Activated CD4-positive, alpha-beta T cell treated with anti-CD3 and anti-CD28 coated beads, Interleukin-2, amount 50 U/mL, for 16 hours (primary cell): ENCODE measurements at places on chromosomes 3 and 15.

DNA sequence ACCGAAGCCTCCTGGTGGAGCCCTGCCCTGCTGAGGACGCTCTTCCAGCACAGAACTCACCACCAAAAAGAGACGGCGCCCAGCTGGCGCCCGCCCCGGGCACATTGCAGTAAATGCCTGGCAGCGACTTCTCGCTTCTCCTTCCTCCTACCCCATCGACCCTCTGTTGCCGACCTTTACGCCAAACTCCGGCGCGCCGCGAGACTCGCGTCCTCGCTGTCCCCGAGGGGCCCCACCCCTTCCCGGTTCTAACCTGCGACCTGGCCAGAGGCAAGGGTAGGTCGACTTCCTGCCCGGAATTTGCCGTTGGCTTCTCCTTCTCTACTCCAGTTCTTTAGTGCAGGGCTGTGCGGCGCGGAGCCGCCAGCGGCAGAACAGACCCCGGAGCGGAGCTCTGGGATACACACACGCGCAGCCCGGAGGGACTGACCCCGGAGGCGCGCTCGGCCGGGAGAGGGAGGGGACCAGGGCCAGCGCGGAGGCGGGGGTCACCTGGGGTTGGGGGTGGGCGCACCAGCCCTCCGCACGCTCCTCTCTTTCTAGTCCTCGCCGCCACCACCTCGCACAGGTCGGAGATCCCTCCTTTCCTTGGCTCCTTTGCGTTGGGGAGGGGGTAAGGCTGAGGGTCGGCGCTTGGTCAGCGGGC, 226.6 kb upstream of the AZI2 start:
- no peak for DNase-seq

GRCh38 chr15:23026218-23026617, 13.2 kb downstream of the TUBGCP5 start:
- no peak for DNase-seq

DNA sequence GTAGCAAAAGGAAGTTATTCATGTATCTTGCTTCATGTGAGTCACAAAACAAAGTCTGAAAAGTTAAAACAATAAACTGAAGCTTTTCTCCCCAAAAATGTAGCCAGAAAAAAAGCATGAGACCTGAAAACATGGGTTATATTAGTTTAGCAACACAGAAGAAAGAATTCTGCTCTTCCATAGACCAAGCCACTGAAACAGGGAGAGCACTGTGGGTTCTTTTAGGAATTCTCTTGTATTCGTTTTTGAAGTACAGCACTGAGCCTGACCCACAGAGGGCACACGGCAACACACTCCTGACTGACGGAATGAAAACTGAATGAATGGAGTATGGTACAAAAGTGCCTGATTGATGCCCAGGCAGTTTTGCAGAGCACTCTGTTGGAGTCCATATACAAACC, 66.6 kb downstream of the TM4SF4 start:
- DNase-seq = no peak

DNA sequence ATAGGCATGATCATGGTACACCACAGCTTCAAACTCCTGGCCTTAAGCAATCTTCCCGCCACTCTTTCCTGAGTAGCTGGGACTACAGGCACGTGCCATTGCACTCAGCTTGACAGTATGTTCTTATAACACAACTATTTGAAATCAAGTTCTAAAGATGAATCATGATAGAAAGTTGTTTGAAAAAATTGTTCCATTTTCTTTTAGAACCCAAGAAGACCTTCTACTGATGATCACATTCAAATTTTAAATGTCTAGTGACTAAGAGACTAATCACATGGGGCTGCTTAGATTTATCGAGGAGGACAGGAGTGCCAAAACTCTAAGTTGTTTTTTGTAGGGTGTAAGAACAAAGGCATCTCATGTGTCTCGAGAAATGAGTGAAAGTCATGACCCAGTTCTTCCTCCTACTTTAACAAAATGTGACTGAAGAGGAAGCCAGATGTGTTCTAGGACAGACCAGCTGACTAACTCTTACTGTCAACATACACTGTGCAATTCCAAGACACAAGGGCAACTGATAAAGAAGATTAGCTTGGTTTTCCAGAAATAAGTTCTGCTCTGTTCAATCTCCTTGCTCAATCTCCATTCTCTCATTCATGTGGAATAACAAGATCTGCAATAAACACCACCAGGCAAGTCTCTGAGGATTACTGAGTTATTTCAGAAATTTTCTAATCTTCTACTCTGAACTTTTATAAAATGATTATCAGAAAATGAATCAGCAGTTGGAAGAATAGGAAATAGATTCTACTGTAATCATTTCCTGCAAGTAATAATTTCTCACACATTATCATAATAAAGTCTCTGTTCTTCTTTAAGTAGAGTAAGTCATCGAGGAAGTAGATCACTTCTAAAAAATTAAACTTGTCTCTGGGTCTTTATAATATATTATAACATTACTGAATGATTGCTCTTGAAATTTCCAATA, 122.6 kb upstream of the CCNL1 start:
- no peak for DNase-seq

DNA sequence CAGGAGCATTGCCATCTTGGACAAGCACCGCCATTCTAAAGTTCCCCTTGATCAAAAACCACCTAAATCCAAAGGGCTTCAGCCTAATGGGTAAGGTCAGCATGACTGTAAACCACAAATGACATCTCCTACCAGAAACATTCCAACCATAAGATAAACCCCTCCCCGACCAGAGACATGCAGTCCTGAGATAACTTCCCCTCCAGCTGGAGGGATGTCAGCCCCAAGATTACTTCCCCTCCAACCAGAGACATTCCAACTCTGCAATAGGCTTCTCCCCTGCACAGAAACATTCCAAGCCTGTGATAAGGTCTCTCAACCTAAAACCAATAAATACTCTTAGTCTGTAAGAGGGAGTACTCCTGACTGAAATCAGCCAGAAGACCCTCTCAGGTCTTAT, 62.7 kb upstream of the DNAJC19 start:
- no peak for DNase-seq

- DNase-seq = peak; percentile 40
These were observed 157.9 kb downstream of the BBX start for GRCh38 chr3:107680698-107681097.

DNA sequence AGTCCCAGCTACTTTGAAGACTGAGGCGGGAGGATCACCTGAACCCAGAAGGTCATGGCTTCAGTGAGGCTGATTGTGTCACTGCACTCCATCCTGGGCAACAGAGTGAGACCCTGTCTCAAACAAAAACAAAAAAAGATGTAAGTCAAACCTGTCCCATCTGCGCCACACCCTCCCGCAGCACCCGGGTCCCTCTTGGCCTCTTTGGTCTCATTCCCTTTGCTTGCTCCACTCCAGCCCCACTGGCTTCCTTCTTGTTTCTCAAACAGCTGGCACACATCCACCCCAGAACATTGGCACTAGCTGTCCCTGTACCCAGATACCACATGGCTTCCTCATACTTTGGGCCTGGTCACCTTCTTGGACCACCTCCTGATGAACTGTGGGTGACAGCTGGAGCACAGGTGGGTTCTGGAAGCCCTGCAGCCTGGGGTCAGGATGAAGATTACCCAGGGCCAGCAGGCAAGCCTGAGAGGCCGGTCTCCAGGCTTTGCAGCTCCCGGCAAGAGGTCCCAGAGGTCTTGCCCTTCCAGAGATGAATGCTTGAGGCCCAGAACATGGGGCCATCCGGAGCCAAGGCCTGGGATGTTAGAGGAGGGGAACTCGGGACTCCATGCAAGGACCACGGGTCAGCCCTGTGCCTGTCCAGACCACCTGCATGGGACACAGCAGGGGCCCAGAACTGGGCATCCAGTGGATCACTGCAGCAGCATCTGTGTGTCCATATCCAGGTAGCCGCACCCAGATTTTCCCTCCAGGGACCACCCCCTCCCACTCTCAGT, 10.9 kb upstream of the GATA2 start:
- no peak for DNase-seq

DNA sequence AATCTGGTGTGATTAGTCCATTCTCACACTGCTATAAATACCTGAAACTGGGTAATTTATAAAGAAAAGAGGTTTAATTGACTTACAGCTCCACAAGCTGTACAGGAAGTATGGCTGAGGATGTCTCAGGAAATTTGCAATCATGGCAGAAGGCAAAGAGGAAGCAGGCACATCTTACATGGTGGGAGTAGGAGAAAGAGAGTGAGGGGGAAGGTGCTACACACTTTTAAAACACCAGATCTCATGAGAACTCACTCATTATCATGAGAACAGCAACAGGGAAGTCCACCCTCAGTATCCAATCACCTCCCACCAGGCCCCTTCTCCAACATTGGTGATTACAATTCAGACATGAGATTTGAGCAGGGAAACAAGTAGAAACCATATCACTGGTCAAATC, 24.0 kb upstream of the ACP3 start:
- no peak for DNase-seq

DNA sequence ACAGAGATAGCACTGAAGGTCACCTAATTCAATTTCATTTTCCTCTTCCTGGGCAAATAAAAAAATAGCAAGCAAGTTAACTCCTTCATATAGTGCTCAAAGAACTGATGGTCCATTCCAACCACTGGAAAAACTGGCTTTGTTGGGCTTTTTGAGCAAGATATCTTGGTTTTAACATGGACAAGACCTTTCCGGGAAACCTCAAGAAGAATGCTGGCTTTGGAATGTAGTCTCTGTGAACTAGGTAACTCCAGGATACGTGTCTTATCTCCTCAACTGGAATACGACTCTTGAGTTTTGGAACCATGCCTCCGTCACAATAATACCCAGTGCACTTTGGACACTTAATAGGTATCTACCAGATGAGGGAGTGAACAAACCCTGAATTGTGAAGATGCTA, 36.9 kb upstream of the CRBN start:
- no peak for DNase-seq

- DNase-seq = peak; percentile 94
These were observed 8.4 kb downstream of the NBEAL2 start for GRCh38 chr3:46987743-46988401.

GRCh38 chr3:24069045-24069444, 124.0 kb downstream of the NR1D2 start:
- DNase-seq = no peak

- no peak for DNase-seq
These were observed 24.5 kb upstream of the TRAK1 start for GRCh38 chr3:42066516-42067181.

GRCh38 chr3:46680298-46680826, 13.1 kb downstream of the ALS2CL start:
- DNase-seq = no peak

DNA sequence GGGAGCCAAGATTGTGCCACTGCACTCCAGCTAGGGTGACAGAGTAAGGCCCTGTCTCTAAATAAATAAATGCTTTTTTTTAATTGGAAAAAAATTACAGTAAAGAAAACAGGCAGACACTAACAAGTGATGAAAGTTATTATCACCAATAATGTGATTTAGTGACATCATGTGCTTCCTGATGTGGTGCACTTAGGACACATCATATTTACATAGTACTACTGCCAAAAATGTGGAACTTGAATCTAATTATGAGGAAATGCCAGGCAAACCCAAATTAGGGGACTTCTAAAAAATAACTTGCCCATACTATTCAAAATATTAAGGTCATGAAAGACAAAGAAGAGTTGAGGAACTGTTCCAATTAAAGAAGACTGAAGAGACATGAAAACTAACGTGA, 30.8 kb downstream of the MAP4 start:
- DNase-seq = no peak

GRCh38 chr15:47339800-47340570, 377.3 kb upstream of the SEMA6D start:
- no peak for DNase-seq

- no peak for DNase-seq
These were observed 35.2 kb downstream of the PYGO1 start for GRCh38 chr15:55552926-55553325.

DNA sequence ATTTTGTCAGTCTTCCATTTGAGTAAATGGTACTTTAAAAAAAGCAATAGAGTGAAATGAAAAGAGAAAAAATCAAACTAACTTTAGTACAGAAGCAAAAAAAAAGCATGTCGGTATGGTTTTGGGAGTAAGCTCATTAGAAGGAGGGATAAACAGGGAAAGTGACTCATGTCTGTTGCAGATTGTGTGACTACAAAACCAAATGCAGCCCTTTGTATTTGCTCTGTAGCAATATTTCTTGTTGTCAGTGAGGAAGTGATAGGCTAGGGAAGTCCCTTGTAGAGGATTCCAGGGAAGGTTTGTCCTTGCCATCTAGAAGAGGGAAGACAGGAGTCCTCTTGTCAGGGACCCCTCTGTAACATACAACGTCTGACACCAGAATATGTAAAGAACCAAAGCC, 150.5 kb upstream of the POU1F1 start:
- no peak for DNase-seq

- no peak for DNase-seq
These were observed 5.7 kb upstream of the CLK3 start for GRCh38 chr15:74609938-74610301.

- DNase-seq = no peak
These were observed 26.1 kb upstream of the ZNF280D start for GRCh38 chr15:56759450-56759845.

DNA sequence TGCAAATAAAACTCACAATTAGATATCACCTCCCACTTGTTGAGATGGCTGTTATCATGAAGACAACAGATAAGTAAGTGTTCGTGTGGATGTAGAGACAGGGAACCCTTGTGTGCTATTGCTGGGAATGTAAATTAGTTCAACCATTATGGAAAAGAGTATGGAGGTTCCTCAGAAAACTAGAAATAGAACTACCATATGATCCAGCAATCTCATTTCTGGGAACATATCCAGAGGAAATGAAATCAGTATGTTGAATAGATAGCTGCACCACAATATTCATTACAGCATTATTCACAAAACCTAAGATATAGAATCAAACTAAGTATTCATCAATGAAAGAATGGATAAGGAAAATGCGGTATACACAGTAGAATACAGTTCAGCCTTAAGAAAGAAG, 418.7 kb upstream of the CNTN6 start:
- no peak for DNase-seq

- DNase-seq = no peak
These were observed 7.9 kb downstream of the LYZL4 start for GRCh38 chr3:42402394-42403096.

- DNase-seq = no peak
These were observed 93.6 kb downstream of the RPLP1 start for GRCh38 chr15:69546182-69546581.

DNA sequence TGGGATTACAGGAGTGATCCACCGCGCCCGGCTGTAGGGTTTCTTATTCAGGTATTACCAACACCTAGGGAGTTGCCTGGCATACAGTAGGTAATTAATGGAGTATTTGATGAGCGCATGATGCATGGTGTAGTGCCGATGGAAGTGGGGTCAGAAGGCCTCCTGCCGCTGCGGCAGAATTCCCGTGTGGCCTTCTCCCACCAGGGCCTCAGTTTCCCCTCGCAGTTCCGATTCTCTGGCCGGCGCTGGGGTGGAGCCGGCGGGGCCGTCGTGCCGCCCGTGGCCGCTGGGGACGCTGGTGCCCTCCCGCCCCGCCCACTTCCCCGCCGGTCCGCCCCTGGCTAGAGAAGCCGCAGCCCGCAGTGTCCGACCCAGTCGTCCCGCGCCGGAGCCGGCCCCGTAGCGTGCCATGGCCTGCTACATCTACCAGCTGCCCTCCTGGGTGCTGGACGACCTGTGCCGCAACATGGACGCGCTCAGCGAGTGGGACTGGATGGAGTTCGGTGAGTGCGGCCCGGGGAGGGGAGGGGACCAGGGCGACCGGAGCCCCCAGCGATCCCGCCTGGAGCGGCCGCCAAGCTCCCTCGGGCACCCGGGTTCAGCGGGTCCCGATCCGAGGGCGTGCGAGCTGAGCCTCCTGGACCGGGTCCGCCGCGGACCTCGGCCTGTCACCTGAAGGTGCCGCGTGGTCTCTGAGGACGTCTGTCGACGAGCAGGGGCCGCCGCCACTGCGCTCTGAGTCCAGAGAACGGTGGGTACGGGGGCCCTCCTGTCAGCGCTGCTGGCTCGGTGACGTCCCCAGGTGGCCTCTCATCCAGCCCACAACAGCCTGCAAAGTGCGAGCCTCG, at the start of gene IRAK2:
TSS of gene IRAK2 (plus strand) at position 374 of the 848 bp plus-strand sequence. CDS start at position 410, 36 bp downstream.
- peak; percentile 51 for DNase-seq

GRCh38 chr3:11346416-11346815, 74.2 kb downstream of the ATG7 start:
- no peak for DNase-seq
